ENCODE measurements at places on chromosomes 6 and 20.

- DNase-seq, result no peak
These were observed 270.8 kb downstream of the ARID1B start for GRCh38 chr6:157047951-157048350.

DNA sequence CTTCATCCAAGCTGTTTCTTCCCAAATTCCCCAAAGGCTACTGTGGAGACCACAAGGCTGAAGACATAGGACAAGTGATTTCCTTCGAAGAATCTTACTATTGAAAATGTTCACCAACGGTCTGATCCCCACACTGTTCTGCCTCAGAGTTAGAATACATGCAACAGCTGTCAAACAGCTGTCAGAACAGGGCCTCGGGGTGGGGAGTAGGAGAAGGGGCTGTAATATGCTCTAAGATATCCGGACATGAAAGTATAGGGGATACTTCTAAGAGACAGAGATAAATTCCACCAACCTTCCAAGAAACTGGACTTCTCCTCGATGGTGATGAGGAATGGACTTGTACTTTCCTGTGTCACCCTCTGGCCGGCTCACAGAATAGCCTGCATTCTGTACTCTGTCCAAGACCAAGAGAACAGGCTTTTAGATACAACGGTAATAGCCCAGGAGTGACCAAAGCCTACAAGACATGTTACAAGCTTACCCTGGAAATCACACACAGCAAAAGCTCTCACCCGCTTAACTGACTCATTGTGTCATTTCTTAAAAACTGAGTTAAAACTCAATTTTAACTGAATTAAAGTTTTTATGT, 69.2 kb upstream of the PTGIS start:
- no peak for DNase-seq

DNA sequence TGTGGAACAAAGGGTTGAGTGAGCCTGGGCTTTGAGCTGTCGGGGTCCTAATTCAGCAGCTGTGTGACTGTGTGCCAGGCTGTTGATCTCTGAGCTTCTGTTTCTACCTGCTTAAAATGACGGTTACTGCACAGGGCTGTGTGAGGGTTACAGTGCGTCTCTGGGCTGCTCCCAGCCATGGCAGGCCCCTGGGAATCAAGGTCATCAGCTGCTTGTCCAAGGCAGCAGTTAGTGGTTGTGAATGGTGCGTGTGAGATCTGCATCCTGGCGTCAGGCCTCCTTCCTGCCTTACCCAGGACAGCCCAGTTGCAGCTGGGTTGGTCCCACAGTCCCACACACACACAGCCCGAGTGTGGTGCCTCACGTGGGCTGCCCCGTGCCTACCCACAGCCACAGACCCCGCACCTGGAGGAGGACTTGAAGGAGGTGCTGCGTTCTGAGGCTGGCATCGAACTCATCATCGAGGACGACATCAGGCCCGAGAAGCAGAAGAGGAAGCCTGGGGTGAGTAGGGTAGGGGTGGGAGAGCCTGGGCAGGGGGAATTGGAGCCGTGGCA, 15.6 kb downstream of the GTSF1L start:
- DNase-seq, result no peak

- peak; percentile 63 for DNase-seq
These were observed 31.7 kb upstream of the TBPL1 start for GRCh38 chr6:133921249-133921859.

- DNase-seq, result peak; percentile 12
These were observed 77.1 kb downstream of the SGK1 start for GRCh38 chr6:134240665-134241431.

- DNase-seq, result no peak
These were observed 8.4 kb upstream of the NUP153 start for GRCh38 chr6:17714879-17715851.

GRCh38 chr20:58433759-58434158, 44.7 kb downstream of the VAPB start:
- no peak for DNase-seq

DNA sequence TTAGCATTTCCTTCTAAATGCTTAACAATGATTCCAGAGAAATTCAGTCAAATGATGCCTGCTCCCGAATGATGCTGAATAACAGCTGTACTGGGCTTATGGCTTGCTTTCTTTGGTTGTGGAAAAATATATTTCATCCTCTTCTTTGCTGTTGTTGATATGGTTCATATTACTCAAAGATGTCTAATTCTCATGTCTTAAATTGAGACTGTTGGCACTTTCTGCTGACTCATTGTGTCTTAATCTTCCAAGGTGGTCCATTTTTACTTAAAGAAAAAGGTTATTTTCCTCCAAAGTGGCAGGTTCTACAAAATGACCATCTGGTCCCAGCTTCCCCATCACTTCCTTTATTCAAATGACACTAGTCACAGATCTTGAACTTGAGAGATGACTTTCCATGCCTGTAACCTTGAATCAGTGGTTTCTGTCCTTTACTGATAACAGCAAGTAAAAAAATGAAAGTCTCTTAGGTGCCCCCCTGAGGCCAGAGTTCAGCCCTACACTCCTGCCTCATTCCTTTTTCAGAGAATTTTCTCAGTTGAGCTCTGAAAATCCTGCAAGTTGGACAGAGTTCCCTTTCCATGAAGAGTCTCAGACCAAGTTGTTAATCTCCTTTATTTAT, 6.9 kb downstream of the SNAP25 start:
- no peak for DNase-seq

GRCh38 chr6:41536795-41537758, 9.1 kb upstream of the FOXP4 start:
- peak; percentile 81 for DNase-seq

DNA sequence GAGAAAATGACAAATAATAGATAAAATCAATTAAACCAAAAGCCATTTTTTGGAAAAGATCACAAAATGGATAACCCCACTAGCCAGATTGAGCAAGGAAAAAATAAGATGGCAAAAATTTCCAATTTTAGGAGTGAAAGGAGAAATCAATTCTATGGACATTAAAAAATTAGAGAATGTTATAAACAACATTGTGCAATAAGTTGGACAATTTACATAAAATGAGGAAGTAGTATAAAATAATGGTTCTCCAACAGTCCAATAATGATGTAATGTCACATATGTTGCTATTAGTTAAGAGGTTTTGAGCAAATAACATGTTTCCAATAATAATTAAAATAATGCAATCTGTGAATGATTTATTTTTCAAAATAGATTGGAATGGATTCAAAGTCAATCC, 3.1 kb upstream of the SNAP91 start:
- DNase-seq, result no peak

GRCh38 chr6:45732731-45733130, 282.9 kb downstream of the CLIC5 start:
- no peak for DNase-seq

GRCh38 chr6:170038251-170038650, 252.6 kb downstream of the DLL1 start:
- DNase-seq, result no peak

GRCh38 chr6:47439348-47439668, 38.3 kb upstream of the CD2AP start:
- no peak for DNase-seq

- DNase-seq, result no peak
These were observed 108.9 kb upstream of the CST7 start for GRCh38 chr20:24840121-24840713.

DNA sequence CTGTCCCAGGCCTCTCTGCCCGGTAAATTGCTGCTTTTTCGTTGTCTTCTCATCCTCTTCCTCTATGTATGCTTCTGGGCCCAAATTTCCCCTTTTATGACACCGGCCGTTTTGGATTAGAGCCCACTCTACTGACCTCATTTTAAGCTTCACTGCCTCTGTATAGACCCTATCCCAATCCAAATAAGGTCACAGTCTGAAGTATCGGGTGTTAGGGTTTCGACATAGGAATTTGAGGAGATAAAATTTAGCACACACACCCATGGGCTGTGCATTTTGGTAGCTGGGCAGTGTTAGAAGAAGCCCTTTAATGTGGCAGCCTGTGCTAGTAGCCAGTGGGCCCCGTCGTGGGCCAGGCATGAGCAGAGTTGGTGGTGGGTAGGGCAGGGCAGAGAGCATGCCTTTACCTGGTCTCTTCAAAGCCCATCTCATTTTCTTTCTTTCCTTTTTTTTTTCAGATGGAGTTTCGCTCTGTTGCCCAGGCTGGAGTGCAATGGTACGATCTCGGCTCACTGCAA, 27.9 kb upstream of the EZR start:
- DNase-seq, result no peak

- DNase-seq, result no peak
These were observed 114.3 kb downstream of the THBS2 start for GRCh38 chr6:169139179-169139971.

DNA sequence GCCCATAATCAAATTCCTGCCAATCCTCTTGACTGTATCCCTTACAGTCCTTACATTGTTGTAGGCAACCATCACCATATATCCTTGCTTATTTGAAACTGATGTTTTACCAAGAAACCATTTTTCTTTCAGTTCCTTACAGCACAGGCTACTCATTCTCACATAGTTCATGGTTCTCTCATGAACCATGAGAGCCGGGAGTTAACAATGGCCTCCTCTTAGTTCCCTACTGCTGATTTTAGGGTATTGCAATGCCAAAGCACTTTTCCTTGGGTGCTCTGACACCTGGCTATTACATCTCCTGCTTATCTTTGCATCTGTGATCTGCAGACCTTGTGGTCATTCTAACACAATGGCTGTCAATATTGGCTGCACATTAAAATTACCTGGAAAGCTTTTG, 133.4 kb downstream of the MYB start:
- DNase-seq, result no peak

DNA sequence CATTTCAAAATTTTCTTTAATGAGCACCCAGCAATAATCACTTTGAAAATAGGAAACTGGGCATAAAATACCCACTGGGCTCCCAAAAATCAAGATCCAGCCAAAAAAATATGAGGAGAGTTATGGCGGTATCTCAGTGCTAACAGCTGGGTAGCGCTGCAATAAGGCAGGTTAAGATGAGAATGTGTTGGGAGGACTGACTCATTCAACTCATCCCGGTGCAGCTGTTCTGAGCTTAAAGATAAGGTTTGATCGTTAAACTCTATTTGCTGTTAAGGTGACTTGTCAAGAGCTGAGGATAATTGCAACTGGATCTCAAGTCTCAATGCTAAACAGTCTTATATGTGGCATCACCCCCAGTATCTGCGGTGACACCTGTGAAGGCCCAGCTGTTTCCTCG, 507.7 kb downstream of the EPM2A start:
- DNase-seq, result no peak

- DNase-seq, result no peak
These were observed 11.7 kb downstream of the TPD52L1 start for GRCh38 chr6:125165256-125165655.

GRCh38 chr6:55937951-55938690, 62.7 kb upstream of the BMP5 start:
- DNase-seq, result no peak

DNA sequence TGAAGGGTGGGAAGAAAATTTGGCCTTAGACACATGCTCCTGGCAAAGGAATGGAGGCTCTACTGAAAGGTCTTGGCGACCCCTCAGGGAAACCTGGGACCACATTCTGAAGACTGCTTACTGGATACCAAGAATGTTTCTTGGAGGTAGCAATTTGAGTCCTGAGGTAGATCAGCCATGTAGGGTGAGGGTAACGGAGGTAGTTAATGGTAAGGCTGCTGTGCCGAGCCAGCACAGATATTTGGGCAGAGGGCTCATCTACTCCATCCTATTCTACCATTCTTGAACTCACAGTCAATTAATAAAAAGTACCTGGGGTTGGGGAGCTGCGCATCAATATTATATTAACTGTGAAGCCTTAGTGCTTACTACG, 401 bp upstream of the PHF3 start:
- peak; percentile 5 for DNase-seq

Measured in prostate gland (tissue), 2 donors.